ENCODE measurements at places on chromosomes 1 and 21. TPM values are rescaled to one million over a fixed set of nuclear protein-coding genes. Genes with fewer than 3 reads are reported as not detected.

DNA sequence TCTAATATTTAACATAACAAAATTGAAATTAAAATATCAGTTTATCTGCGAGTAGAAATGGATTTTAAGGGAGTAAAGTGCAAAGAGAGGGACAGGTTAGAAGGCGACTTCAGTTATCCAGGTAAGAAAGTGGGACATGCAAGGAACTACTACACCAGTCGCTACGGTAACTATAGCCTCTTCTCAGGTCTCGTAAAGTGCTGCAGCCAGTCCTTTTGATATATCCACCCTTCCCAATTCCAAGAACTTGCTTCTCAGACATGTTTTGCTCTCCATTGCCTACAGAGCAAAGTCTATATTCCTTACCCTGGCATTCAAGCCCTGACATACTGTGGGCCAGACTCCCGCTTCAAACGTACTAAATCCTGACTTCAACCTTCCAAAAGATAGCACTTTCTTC is 2.5 kb downstream of the COA7 start:
- peaks cover 17% of the 10 kb centered on the region for H3K4me1 ChIP-seq
- peaks cover 3% of the 10 kb centered on the region for H3K27me3 ChIP-seq
- peak overlapping the region; percentile 0 for H3K27ac ChIP-seq
- no peak overlapping the region for H3K4me3 ChIP-seq
- peaks cover 22% of the 10 kb centered on the region for H3K36me3 ChIP-seq

DNA sequence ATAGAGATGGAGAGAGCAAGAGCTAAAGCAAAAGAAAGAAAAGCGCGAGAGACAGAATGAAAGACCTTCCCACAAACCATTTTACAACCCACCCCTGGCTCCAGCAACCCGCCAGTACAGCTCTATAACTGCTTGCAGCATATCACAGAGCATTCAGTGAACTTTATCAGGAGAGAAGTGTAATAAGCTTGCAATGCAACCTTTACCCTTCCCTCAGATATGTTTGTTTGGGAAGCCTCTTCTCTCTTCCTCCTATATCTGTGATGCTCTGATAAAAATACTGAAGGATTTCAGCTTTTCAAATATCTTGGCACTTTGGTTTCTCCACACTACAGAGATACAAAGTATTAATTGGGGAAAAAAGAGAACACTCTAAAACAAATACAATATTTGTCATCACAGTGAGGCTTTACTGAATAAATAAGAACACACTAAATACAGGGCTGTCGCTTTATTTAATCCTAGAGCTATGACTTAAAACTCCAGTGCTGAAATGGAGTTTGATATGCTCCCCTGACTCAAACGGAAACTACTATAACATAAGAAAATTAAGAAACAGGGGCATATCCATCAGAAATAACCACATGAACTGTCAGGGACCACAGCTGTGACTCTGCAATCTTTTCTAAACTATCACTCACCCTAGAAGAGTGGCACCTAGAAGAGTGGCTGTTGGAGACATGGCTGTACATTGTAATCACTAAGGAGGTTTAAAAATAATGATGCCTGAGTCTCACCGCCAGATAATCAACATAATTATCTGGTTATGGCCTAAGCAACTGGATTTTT is 6.7 kb downstream of the CRP start:
- no peak overlapping the region for H3K4me3 ChIP-seq
- no peaks in the 10 kb centered on the region for H3K4me1 ChIP-seq
- no peak for DNase-seq

DNA sequence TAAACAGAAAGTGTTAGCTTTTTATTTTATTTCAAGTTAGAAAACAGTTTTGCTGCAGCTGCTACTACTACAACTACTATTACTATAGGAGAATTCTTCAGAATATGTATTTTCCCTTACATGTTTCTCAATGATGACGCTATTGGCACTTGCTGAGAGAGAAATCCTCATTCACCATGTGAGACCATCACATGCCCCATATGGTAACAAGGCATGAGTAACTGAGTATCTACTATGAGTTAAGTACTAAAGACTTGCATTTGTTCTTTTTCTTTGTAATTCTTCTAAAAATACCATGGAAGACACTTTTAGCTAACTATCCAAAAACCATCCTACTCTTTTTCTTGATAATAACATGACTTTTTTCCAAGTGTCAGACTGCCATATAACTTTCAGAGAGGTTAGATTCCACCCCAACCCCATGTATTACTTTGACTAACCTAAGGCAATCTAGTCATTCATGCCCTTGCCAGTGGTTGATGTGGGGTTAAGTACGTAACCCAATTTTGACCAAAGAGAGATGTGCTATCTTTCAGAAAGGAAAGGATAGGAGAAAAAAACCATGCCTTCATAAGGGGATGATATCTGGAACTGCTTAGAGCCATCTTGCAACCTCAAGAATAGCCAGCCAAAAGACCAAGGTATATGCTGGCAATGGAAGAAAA is 42.9 kb downstream of the COP1 start:
- H3K4me3 ChIP-seq: no peak overlapping the region
- no peak for DNase-seq
- peaks cover 23% of the 10 kb centered on the region for H3K4me1 ChIP-seq
- no peaks in the 10 kb centered on the region for H3K27me3 ChIP-seq
- H3K36me3 ChIP-seq: peaks cover 53% of the 10 kb centered on the region

DNA sequence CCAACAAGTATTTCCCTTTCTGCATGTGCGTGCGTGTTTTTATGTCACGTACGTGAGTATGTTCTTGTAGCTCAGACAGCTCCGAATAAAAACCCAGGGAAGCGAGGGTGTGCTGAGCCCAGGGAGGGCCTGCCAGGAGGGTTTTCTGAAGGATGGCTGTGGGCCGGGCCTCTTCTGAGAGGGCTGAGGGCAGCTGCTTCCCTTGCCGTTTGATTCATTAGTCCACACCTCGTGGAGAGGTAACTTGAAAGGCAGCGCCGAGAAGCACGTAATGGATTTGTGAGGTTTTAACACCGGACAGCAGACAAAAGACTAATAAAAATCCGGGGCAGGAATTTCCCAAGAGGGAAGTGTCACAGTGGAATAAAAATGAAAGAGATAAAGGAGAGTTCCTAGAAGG is 29.5 kb downstream of the CD247 start:
- H3K4me3 ChIP-seq: peak overlapping the region; percentile 77
- peaks cover 85% of the 10 kb centered on the region for H3K4me1 ChIP-seq
- H3K27ac ChIP-seq: peak overlapping the region; percentile 86
- no peak for DNase-seq
- H3K27me3 ChIP-seq: no peaks in the 10 kb centered on the region

KRTAP7-1 gene
- total RNA-seq: not detected

VASH2 gene
- not detected for total RNA-seq

RGS13 gene
- total RNA-seq: not detected

DNA sequence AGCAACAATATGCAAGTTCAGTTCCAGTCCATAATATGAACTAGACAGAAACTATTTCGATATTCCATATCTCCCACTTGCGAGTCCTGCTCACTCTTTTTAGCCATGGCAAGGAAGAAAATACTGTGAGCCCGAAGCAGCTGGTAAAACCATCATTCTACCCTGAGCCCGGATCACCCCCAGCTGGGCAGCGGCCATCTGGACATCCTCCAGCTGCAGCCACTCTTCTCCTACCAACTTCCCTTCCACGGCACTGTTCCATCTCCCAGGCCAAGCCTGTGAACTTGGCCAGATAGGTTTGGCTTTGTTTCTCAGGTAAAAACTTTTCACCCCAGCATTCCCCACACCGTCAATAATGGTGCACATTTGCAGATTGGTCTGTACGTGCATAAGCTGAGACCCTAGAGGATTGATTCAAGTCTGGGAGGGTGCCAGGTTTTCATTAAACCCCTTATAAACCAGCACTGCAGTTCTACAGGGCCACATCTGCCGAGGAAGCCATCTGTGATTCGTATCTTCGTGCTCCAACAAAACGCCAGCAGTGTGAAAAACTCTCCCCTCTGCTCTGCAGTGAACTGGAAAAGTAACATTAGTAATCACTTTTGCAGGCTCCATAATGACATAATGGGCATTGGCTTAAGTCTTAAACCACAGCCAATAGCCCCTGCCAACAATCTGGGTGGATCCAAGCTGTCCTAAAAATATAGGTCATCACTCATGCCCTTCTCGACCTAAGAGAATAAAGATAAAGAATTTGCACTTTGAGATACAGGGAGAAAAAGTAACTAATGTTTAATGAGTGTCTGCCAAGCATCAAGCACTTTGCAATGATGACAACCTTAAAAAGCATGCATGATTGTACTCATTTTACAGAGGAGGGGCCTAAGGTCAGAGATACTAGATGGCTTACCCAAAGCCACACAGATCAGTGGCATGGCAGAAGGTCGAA is 205.1 kb downstream of the PLPP3 start:
- H3K27ac ChIP-seq: no peak overlapping the region
- peaks cover 3% of the 10 kb centered on the region for H3K4me1 ChIP-seq
- peaks cover 2% of the 10 kb centered on the region for H3K27me3 ChIP-seq
- no peaks in the 10 kb centered on the region for H3K36me3 ChIP-seq
- no peak overlapping the region for H3K4me3 ChIP-seq
- DNase-seq: no peak

NBPF10 gene
- total RNA-seq: 1.6 TPM

STX12 gene
- total RNA-seq: 24.2 TPM

DNA sequence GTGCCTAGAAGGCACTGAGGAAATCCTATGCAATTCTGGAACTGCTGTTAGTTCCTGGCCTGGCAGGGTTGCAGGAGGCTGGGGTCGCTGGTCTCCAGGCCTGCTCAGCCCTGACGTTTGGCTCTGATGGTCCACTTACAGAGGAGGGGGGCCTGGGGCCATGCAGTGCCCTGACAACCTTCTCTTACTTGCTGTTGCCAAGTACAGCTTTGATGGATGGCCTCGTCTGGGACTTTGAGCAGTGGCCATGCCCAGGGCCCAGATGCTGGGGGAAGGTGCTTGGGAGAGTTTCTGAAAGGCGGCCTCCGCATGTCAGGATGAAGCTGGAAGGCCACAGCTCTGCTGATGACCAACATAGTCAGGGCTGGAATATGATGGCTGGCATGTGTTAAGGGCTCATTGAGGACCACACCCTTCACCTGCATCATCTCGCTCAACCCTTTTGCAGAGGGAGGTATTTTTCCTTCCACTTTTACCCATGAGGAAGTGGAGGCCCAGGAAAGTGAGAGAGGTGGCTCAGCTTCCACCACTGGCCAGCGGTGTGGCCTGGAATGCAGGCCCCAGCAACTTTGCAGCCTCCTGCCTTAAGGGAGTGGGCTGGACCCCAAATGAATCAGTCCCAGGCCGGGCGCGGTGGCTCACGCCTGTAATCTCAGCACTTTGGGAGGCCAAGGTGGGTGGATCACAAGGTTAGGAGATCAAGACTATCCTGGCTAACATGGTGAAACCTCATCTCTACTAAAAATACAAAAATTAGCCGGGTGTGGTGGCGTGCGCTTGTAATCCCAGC is 34.7 kb upstream of the LRRC3 start:
- DNase-seq: peak; percentile 15
- H3K36me3 ChIP-seq: peaks cover 22% of the 10 kb centered on the region
- H3K4me1 ChIP-seq: no peaks in the 10 kb centered on the region
- H3K27me3 ChIP-seq: no peaks in the 10 kb centered on the region
- no peak overlapping the region for H3K27ac ChIP-seq
- no peak overlapping the region for H3K4me3 ChIP-seq

- no peaks in the 10 kb centered on the region for H3K36me3 ChIP-seq
- no peak overlapping the region for H3K27ac ChIP-seq
- H3K4me1 ChIP-seq: peaks cover 8% of the 10 kb centered on the region
- H3K27me3 ChIP-seq: peaks cover 35% of the 10 kb centered on the region
These were observed 3.7 kb upstream of the SAMD11 start for GRCh38 chr1:920010-920409.

SPRR5 gene
- total RNA-seq: not detected

ESRRG gene
- total RNA-seq: not detected

IFI6 gene
- 357 TPM for total RNA-seq

DNA sequence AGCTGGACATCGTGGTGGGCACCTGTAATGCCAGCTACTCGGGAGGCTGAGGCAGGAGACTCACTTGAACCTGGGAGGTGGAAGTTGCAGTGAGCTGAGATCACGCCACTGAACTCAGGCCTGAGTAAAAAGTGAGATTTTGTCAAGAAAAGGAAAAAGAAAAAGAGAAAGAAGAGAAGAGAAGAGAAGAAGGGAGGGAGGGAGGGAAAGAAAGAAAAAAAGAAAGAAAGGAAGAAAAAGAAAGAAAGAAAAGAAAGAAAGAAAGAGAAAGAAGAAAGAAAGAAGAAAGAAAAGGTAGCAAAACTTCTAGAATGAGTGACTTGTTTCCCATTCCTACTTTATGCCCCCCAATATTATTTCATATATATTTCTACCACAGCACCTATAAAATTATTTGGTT is 98.8 kb downstream of the UBE2U start:
- H3K4me3 ChIP-seq: no peak overlapping the region
- H3K27ac ChIP-seq: no peak overlapping the region
- H3K27me3 ChIP-seq: peaks cover 10% of the 10 kb centered on the region
- H3K4me1 ChIP-seq: no peaks in the 10 kb centered on the region

DNA sequence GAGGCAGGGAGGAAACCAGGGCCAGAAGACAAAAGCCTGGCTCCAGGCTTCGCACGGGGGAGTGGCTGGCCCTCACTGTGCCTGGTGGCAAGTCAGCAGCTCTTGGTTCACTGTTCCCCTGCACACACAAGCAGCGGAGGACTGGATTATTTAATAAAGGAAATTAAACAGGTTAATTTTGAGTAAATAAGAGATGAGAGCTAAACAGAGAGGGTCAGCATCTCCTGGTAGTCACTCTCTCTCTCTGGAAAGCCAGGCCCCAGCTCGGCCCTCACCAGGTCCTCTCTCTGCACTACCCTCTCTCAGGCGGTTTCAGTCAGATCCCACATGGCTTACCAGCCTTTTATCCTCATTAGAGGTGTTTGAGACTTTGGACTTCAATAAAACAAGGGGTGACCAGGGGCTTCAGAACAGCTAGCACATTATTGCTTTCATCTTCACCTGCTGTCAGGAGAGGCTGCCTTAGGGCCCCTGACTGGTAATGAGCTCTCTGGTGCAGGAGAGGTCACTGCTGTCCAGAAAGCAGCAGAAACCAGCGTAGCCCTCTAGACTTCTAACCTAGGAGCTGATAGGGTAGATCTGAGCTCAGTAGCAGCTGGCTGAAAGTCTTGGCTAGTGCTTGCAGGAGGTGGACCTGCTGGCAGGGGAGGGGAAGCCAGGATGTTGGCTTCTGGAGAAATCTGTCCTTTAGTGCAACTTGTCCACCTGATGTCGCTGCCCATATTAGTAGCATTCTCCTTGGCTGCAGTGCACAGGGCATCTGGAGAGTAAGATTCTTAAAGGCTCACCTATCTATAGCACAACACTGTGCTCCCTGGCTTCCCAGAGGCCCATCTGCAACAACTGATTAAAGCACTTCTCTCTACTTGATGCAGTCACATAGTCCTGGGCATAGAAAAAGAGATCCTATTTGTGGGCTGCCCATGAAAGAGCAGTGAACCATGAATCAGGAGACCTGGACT is 45.9 kb downstream of the SYT6 start:
- H3K27me3 ChIP-seq: peaks cover 4% of the 10 kb centered on the region
- DNase-seq: no peak
- no peak overlapping the region for H3K4me3 ChIP-seq
- H3K36me3 ChIP-seq: no peaks in the 10 kb centered on the region
- H3K27ac ChIP-seq: no peak overlapping the region

ZFP69B gene
- total RNA-seq: 6.3 TPM

ELAPOR1 gene
- 5.3 TPM for total RNA-seq

KLHL21 gene
- total RNA-seq: 42.0 TPM

HSF2BP gene
- total RNA-seq: 0.31 TPM

GRCh38 chr1:84957966-84958365 is 38.9 kb downstream of the MCOLN2 start:
- peaks cover 11% of the 10 kb centered on the region for H3K4me1 ChIP-seq
- H3K27me3 ChIP-seq: no peaks in the 10 kb centered on the region
- DNase-seq: no peak
- no peak overlapping the region for H3K4me3 ChIP-seq

GRCh38 chr21:45768011-45768739 is 124.7 kb downstream of the PCBP3 start:
- no peaks in the 10 kb centered on the region for H3K36me3 ChIP-seq
- no peak for DNase-seq
- peaks cover 18% of the 10 kb centered on the region for H3K4me1 ChIP-seq
- peak overlapping the region; percentile 32 for H3K4me3 ChIP-seq
